ENCODE measurements at places on chromosomes 2 and 18.

DNA sequence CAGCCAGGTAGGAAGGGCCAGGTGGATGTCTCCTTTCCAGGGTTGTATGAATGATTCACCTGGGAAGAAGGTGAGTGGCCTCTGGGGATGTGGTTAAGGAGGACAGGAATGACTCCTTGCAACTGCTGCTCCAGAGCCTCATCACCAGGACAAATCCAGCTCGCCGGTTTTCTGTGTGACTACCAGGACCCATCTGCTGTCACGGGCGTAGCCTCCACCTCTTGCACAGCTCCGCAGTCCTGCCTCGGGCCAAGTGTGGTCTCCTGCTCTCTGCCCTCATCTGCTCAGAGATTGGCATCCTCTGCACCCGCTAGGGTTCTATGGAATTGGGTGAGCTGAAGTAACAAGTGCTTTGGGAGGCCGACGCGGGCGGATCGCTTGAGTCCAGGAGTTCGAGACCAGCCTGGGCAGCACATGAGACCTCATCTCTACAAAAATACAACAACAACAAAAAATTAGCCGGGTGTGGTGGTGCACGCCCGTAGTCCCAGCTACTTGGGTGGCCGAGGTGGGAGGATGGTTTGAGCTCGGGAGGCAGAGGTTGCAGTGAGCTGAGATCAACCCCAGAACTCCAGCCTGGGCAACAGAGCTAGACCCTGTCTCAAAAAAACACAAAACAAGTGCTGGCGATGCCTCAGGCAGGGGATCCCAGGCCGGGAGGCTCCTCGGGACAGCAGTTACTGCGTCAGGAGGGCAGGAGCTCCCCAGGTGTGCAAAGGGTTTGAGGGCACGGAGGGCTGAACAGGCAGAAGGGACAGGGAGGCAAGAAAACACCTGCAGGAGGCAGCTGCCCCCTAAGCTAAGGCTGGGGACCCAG is 831 bp upstream of the D2HGDH start:
- DNase-seq, result no peak

GRCh38 chr2:167289651-167290410 is 401.6 kb downstream of the XIRP2 start:
- DNase-seq, result no peak

- no peak for DNase-seq
Observed at GRCh38 chr18:5060543-5060942, 136.5 kb downstream of the AKAIN1 start.

DNA sequence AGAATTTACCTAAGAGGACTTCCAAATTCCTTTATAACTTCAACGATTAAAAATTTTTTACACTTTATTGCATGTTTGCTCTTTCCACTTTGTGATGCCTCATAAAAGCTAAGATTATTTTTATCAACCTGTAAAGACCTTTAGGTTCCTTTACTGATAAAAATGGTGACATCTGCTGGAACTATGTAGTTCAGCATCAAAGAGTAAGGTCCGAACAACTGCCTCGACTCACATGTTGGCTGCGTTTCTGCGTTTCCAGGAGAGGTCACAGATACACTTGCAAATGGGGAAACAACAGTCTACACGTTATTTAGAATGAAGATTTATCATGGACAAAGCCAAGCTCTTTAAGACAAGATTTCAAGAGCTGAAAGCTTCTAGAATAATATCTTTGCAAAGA is 18.8 kb upstream of the TMX3 start:
- no peak for DNase-seq

- DNase-seq, result no peak
Observed at GRCh38 chr2:236128321-236128720, 39.9 kb downstream of the GBX2 start.

GRCh38 chr2:77193858-77194448 is 328.2 kb downstream of the LRRTM4 start:
- no peak for DNase-seq

- no peak for DNase-seq
Observed at GRCh38 chr2:158197940-158198339, 96.3 kb downstream of the UPP2 start.

GRCh38 chr18:44652722-44653121 is 28.0 kb upstream of the SETBP1 start:
- DNase-seq, result no peak

- DNase-seq, result no peak
Observed at GRCh38 chr2:226726546-226726945, 73.1 kb downstream of the IRS1 start.

- no peak for DNase-seq
Observed at GRCh38 chr18:39208729-39209128, 1643.1 kb upstream of the CELF4 start.

GRCh38 chr2:216474925-216475670 is 23.5 kb upstream of the RPL37A start:
- DNase-seq, result no peak

GRCh38 chr2:121831841-121832240 is 76.4 kb downstream of the TSN start:
- DNase-seq, result no peak

DNA sequence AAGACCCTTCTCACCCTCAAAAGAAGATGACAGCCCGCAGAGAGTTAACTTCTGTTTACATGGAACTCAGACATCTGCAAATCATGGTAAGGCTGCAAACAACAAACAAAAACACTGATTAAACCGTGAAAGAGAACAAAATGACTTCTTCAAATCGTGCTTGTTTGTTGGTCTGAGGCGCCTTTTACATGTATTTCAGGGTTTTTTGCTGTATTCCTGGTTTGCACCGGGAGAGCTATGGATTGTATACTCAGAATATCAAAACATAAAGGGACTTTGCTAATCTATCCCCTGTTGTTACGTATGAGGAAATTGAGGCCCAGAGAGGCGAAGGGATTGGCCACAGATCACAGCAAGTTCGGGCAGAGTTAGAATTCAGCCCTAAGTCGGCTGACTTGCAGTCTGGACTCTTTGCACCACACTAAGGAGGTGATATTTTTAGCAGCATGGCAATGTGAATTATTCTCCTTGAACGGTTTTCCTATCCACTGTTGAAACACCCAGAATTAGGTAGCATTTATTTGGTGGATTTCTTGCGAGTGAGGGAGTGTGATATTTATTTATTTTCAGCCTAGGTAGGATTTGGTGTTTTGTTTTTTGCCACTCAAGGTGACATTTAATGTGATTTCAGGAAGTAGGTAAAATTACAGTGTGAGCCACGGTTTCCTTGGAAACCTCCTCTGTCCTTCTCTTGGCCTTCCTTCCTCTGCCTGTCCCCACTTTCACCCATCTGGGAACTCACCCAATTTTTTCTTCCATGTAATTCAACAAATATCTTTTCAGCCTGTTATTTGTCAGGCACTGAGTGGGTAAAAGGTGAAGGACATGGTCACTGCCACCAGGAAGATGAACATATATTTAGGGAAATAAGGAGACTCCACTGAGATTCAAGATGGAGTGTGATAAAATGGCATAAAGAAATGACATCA is 980 bp upstream of the PDE6D start:
- DNase-seq, result no peak

GRCh38 chr18:12359515-12359927 is 17.5 kb downstream of the AFG3L2 start:
- DNase-seq, result no peak

DNA sequence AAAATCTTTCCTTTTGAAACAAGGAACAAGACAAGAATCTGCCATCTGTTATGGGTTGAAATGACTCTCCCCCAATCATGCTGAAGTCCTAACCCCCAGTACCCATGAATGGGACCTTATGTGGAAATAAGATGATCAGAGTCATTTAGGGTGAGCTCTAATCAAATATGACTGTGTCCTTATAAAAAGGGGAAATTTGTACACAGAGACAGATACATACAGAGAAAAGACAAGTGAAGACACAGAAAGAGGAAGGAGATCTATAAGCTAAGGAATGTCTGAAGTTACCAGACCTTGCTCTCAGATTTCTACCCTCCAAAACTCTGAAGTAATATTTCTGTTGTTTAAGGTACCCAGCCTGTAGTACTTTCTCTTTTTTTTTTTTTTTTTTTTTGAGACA is 15.7 kb downstream of the TGFBRAP1 start:
- DNase-seq, result no peak

GRCh38 chr2:99811544-99811943 is 321.7 kb upstream of the REV1 start:
- no peak for DNase-seq

GRCh38 chr18:48671561-48671945 is 132.7 kb downstream of the CTIF start:
- DNase-seq, result no peak

Measured in fibroblast of the conjunctiva (primary cell).